ENCODE measurements at places on chromosomes 11 and 22.

DNA sequence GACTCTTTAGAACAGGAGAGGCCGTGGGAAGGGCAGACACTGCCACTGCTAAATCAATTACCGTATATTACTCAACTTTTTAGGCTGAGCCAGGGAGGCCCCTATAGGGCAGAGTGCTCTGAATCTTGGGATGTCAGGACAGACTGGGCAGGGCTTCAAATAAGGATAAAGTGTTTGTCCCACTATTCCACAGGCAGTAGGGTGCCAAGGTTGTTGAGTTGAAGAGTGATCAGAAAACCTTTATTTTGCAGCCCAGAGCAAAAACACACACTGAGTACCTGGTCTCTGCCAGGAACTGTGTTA lies 1.6 kb upstream of the B4GAT1 start:
- no peak for DNase-seq

- no peak for DNase-seq
Measured at GRCh38 chr11:15841931-15842740, 514.2 kb downstream of the SOX6 start.

DNA sequence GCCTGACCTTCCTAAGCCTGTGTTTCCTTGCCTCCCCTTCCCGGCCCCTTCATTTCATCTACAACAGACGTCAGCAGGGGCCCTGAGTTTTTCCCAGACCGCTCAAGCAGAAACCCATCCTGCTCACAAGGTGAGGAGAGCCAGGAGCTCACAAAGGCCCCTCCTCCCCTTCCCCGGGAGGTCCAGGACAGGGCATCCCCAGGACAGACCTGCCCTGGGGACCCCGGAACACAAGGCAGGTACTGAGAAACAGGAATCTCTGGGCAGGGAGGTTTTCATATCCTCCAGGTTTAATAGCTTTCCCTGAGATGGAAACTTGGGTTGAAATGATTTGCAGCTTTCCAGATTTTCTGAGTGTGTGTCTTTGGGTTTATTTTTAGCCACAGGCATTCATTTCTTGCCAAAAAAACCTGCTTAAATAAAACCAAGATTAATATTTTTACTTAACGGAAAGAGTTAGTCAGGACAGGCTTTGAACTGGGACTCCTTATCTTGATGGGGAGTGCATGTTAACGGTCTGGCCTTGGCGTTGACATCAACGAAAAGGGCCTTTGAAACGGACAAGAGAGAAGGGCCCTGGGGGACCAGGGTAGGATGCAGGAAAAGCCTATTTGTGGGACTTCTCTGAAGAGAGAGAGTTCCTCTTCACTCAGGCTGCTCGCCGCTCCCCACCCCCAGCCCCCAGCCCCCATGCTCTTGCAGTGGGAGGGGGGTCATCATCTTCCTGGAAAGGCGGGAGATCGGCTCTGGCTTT lies 38.5 kb downstream of the TIMP3 start:
- no peak for DNase-seq

DNA sequence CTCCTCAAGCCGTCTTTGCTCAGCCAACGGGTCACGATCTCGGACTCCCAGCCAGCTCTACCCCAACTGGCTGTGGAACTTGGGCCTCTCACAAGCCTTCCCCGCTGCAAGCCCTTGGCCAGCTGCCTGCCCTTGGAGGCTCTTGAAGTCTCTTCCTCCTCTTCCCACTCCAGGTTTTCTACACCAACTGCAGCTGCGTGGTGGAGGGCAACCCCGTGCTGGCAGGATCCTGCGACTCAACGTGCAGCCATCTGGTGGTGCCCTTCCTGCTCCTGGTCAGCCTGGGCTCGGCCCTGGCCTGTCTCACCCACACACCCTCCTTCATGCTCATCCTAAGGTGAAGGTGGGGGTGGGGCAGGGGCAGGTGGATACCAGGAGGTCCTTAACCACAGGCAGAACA lies 40.5 kb upstream of the TPBGL start:
- no peak for DNase-seq

DNA sequence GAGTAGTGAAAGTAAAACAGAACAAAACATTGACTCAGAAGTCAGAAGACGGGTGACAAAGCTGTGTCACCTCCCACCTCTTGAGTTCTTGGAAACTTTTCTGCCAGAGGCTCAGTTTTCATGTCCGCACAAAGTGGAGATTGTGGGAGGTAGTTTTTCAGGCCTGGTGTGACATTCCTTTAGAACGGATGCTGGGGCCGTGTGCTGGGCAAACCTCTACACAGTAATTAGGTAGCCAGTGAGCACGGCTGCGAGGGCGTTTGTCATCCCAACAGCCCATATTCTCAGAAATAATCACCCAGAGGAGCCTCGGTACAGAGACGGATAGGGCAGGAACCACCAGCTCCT lies 1054.4 kb downstream of the TBC1D22A start:
- DNase-seq: no peak

GRCh38 chr22:37352481-37352880 lies 70.2 kb downstream of the CYTH4 start:
- no peak for DNase-seq

- DNase-seq: no peak
Measured at GRCh38 chr11:107653076-107653475, 58.8 kb downstream of the SLN start.

DNA sequence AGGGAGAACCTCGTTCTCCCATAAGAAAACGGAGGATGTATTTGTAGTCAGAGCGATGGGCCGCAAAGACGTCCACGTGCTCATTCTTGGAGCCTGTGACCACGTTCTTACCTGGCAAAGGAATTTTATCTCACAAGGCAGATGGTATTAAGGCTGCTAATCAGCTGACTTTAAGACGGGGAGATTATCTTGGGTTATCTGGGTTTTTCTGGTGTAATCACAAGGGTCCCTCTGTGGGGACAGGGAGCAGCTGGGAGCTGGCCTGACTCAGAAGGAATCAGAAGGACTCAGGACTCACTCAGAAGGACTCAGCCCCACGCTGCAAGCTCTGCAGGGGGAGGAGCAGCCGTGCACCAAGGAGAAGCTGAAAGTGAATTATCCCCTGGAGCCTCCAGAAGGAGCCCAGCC lies 7.5 kb upstream of the SIGIRR start:
- no peak for DNase-seq

DNA sequence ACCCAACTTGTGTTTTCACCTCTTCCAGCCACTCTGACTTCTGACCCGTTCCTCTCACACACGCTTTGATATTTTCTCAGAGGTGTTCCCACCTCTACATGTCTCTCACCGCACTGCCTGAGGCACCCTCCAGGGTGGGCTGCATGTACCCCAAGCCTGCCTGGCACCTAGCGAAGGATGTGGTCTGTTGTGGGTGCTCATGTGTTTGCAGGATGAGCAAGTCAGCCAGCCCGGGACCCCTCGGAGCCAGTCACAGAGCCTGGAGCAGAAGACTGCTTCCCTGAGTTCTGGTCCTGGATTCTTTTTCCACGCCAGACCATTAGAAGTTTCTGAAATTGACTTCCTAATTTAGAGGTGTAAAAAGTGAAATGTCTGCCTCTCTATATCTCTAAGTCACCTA lies 3.8 kb downstream of the GTSE1 start:
- DNase-seq: no peak

DNA sequence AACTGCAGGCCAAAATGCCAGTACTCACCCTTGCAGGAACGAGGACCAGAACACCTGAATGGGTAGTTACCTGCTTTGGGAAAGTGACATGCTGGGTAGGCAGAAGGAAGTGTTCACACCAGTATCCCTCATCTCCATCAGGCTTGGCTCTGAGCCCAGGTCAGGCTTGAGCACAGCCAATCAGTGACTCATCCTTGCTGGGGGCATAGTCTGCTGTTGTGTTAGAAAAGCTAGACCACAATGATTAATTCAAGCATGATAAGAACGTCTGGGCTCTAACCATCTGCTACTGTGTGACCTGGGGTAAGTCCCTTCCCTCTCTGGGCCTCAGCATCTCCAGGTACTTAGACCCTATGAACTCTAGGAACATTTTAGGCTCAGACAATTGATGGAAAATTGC lies 450.4 kb downstream of the MIAT start:
- DNase-seq: no peak

DNA sequence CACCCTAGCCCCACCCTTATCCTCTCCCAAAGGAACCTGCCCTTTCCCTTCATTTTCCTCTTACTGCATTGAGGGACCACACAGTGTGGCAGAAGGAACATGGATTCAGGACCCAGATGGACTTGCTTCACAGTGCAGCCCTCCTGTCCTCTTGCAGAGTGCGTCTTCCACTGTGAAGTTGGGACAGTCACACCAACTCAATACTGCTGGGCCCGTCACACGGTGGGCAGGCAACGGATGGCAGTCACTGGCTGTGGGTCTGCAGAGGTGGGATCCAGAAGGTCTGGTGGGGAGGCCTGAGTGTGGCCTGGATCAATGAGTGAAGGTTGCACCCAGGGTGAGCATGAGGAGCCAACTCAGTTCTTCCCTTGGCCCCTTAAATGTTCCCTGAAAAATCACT lies 129.9 kb upstream of the B3GAT1 start:
- no peak for DNase-seq

DNA sequence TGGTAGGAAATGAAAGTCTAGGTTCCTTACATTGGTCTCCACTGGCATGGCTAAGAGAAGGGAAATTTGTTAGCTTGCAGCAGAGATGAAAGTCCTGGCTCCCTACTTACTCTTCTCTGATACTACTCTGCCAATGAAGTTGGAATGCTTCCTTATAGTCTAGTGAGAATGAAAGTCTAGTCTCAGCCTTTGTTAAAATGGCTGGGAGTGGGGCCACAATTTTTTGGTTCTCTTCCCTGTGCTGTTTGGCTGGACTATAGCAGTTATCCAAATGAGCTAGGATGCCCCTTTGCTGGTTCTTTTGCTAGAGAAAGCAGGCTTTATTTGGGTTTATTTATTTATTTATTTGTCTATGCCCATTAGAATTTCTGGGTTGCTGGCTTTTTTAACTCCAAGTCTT lies 414.3 kb downstream of the AASDHPPT start:
- DNase-seq: no peak

DNA sequence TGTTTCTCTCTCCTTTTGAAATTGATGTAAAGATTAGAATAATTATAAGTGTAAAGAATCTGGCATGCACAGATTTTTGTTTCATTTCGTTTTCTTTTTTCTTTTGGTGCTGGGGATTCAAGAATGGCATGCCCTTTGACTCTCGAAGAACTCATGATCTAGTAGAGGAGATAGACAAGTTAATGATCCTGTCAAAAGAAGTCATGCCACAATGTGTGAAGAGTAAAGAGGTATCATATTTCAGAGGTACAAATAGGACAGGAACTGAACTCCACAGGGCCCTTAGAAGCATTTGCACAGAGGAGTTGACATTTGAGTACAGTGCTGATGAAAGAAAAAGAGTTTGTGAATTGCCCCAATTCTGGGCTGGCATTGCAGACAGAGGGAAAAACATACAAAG lies 708.0 kb upstream of the ARHGAP42 start:
- DNase-seq: no peak

DNA sequence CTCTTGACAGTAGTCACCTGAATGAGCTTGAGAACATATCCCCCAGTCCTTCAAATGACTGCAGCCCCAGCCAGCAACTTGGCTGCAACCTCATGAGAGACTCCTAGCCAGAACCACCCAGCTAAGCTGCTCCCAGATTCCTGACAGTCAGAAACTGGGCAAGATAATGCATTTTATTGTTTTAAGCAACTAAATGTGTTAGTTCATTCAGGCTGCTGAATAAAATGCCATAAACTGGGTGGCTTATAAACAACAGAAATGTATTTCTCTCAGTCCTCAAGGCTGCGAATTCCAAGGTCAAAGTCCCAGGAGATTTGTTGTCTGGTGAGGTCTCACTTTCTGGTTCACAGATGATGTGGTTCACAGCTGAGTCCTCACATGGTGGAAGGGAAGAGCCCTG lies 5.8 kb upstream of the PAMR1 start:
- no peak for DNase-seq

- no peak for DNase-seq
Measured at GRCh38 chr22:50568626-50569025, 5.9 kb upstream of the SYCE3 start.

GRCh38 chr22:39967996-39968972 lies 8.1 kb downstream of the TMA7B start:
- DNase-seq: no peak

DNA sequence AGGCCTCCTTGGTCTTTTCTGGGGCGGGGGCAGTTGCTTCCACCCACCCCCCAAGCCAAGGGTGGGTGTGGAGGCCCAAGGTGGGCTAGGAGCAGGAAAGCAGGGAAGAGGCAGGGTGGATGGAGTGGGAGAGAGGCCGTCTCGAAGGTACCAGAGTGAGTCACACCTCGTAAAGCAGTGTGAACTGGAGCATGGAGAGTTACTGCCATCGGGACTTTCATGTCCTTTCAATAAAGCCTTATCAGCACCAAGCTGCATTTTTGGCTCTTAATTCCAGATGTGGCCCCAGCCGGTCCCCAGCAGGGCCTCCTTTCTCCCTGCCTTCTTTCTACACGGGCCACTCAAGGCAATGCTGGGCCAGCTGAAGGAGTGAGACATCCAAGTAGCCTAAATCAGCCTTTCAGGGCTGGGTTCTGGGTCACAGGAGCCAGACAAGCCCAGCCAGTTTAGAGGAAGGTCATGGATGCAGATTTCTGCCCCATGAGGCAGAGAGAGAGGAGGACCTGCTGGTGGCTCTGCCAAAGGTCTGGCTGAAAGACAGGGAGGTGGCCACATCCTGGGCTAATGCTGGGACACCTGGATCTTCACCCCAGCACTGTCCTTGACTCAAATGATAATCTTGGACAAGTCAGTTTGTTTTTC lies 59.0 kb upstream of the CD82 start:
- DNase-seq: no peak

GRCh38 chr11:45247433-45247832 lies 38.7 kb downstream of the SYT13 start:
- no peak for DNase-seq

DNA sequence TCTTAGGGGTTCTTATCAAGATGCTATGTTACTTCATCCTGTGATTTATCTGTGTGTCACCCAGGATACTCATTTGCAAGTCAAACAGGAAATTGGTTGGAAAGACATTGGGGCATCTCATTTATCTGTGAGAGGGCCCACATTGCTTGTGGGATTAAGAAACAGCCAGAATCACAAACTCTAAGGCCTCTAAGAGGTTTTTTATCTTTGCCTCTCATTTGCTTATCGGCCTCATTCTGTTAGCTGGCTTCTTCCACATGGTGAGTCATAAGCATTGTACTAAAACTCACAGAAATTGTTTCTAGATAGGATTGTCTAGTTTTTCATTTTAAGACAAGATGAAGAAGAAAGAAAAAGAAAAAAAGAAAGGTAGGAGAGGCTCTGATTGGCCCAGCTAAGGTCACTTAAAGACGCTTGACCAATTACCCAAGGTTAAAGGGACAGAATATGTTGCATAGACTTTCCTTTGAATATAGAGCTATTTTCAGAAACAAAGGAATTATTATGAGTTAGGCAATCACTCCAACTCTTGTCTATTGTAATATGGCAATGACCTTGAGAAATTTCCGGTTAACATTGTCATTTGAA lies 121.9 kb downstream of the ARHGAP42 start:
- no peak for DNase-seq

All from nucleus accumbens (tissue), 56 donors.